ENCODE measurements at places on chromosomes 1 and 21.

DNA sequence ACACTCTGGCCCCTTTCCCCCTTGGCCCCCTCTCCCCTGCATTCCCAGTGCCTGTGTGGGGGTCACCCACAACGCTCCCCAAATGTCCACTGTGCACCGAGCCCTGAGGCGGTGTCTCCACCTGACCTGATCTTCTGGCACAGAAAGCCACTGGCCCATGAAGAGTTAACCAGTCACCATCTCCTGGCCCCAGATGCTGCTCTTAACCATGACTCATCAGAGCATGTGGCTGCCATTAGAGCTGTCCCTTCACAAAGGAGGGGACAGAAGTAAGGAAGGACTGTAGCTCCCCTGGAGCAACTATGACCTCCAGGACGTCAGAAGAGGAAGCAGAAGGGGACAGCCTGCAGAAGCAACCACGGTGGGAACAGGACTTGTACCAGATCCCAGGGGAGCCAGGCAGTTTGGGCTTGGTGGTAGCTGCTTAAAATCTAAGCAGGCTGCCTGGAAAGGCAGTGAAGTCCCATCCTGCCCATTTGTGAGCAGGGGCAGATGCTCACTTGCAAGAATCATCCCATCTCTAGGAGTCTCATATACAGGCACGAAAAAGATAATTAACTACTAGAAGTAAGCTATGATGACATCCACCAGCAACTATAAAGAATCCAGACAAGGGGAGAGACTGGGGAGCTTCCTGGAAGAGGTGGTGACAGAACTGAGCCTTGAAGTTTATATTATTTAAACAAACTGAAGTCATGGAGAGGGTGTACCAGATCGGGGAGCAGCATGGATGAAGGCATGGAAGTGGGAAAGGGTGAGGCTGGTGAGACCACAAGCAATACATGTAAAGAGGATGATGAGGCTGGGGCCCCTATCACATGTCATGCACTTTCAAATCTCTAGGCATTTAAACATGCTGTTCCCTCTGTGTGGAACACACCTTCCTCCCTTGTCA lies 1.1 kb upstream of the TTC39A start:
- DNase-seq = no peak

- no peak for DNase-seq
These were observed 26.6 kb upstream of the FAM20B start for GRCh38 chr1:178999061-178999460.

DNA sequence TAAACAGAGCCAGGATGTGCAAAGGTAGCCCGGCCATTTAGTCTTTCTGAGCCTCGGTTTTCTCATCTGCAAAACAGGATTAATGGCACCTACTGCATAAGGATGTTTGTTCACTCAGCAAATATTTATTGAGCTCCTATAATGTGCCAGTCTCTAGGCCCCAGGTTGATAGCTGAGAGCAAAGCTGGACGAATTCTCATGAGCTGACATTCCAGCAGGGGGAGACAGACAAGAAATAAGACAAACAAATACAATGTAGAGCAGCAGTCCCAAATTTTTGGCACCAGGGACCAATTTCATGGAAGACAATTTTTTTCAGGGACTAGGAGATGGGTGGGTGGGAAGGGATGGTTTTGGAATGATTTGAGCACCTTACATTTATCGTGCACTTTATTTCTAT lies 74.3 kb upstream of the PAX7 start:
- no peak for DNase-seq

GRCh38 chr1:234979296-234980279 lies 149.0 kb downstream of the TOMM20 start:
- DNase-seq = no peak

GRCh38 chr21:38933731-38934130 lies 128.0 kb downstream of the ETS2 start:
- no peak for DNase-seq

DNA sequence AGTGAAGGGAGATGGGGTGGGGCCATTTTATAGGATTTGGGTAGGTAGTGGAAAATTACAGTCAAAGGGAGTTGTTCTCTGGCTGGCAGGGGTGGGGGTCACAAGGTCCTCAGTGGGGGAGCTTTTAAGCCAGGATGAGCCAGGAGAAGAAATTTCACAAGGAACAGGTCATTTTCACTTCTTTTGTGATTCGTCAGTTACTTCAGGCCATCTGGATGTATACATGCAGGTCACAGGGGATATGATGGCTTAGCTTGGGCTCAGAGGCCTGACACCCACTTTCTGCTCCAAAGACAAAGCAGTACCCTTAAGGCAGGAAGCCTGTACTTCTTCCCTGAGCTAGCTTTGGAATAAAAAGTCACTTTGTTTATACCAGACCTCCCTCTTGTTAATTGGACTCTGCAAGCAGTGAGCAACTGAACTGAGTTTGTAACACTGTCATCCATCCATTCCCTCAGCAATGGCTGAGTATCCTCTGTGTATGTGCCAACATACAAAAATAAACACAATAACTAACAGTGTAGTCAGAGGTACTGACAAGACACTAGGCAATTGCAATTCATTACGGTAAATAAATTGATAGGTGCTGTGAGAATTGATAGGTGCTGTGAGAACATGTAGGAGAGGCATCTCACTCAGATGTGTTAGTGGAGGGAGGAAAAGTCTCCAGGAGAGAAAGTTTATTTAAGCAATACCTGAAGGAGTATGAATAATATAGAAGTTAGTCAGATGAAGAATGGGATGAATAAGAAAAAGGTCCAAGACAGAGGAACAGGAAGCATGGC lies 14.7 kb upstream of the RGS2 start:
- no peak for DNase-seq

DNA sequence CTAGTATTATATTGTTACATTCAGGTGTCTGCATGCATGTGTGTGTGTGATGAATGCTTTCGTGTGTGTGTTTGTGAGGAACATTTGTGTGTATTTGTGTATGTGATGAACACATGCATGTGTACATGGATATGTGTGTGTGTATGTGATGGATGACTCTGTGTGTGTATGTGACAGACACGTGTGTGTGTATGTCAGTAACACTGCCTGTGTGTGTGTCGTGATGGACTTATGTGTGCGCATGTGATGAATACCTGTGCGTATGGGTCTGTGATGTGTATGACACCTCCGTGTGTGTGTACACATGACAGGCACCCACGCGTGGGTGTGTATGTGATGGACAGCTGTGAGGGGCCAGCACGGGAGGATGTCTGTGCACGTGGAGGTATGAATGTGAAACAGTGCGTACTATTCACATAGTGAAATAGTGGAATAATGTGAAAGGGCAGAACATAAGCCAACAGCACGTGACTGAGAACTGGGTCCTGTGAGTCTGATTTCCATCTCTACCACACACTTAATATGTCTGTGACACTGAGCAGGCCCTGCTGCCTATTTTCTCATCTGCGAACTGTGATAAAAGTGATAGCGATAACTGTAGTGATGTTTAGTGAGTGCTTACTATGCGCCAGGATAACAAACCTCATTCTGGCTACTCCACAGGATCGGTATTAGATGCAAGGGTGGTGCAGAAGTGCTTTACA lies 41.8 kb upstream of the CSF3R start:
- DNase-seq = no peak

DNA sequence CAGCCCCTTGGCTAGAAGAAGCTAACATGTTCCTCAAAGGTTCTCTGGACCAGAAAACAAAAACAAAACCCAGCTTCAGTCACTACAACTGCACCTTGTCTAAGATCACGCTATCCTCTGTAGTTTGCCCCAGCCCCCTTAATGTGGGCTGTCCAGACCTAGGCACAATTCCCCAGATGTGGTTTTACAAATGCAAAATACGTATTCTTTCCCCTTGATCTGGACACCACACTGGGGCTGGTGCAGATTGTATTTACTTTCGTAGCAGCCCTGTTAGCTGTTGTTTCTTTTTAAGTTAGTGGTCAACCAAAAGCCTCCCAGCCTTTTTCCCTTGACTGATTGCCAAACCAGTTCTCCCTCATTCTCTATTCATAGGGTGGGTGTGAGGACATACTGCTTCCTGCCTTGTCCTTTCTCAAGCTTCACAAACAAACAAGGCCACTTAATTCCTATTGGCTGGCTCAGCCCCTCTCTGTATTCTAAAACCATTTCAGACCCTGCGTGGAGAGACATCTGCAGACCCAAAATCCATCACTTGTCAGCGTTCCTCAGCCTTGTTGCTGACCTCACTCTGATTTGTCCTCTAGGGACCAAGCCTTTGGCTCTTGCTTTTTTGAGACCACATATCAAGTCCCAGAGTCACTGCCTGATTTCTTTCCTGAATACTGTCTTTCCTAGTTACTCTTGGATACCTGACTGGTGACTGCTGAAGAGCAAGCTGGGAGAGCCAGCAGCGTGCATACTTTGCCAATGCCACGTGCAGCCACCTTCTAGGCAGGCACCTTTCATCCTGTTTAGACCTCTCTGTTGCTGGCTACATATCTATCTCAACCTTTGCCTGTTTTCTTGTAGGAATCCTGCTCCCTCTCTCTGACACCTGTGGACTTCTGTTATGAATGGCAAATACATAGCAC lies 96.4 kb upstream of the RAB3GAP2 start:
- peak; percentile 54 for DNase-seq

DNA sequence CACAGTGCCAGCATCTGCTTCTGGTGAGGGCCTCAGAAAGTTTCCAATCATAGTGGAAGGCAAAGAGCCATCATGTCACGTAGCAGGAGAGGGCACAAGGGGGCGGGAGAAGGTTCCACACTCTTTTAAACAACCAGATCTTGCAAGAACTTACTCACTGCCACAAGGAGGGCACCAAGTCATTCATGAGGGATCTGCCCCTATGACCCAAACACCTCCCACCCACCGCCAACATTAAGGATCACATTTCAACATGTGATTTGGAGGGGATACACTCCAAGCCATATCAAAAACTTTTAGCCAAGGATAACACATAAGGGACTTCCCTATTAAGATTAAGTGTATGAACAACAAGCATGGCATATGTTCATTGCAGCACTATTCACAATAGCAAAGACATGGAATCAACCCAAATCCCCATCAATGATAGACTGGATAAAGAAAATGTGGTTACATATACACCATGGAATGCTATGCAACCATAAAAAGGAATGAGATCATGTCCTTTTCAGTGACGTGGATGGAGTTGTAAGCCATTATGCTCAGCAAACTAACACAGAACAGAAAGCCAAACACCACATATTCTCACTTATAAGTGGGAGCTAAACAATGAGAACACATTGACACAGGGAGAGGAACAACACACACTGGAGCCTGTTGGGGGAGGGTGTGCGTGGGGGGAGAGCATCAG lies 19.9 kb upstream of the SLC35F3 start:
- no peak for DNase-seq

DNA sequence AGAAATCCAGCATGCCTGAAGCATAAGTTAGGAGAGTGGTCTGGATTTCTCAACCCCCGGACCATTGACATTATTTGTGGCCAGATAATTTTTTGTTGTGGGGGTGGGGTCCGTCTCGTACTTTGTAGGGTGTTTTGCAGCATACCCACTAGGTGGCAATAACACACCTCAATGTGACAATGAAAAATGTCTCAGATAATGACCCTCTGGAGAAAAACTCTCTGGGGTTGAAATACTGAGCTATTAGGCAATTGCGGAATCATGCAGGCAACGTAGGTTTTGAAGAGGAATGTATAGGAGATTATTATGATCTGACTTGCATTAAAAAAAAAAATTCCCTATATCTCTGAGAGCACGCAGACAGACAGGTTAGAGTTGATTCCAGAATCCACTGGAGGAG lies 25.3 kb upstream of the RRP15 start:
- no peak for DNase-seq

- no peak for DNase-seq
These were observed 6.8 kb upstream of the RCAN1 start for GRCh38 chr21:34621434-34622350.

DNA sequence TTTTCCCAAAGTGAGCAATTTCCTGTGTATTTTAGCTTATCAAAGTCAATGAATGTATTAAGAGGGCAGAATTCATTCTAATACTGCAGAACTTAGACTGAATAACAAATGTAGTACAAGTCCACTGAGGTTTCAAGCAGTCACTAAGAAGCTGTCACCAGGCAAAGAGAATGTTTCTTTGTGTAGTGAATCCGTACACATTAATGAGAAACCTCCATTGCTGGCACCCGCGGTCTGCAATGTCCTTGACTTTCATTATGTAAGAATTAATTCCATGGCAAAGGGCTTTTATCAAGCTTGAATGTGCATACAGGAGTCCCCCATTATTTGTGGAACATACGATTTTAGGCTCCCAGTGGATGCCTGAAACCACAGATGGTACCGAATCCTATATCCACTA lies 719.5 kb upstream of the TMPRSS15 start:
- no peak for DNase-seq
